ENCODE measurements at places on chromosomes 1 and 21. TPM values are rescaled to one million over a fixed set of nuclear protein-coding genes. Genes with fewer than 3 reads are reported as not detected.

- DNase-seq: no peak
Observed at GRCh38 chr21:31553926-31554325, 105.6 kb upstream of the SOD1 start.

- no peak for DNase-seq
Observed at GRCh38 chr1:53693773-53694717, 44.9 kb downstream of the GLIS1 start.

Gene SLAMF1
- polyA plus RNA-seq: 0.09 TPM

Gene LORICRIN
- not detected for polyA plus RNA-seq

DNA sequence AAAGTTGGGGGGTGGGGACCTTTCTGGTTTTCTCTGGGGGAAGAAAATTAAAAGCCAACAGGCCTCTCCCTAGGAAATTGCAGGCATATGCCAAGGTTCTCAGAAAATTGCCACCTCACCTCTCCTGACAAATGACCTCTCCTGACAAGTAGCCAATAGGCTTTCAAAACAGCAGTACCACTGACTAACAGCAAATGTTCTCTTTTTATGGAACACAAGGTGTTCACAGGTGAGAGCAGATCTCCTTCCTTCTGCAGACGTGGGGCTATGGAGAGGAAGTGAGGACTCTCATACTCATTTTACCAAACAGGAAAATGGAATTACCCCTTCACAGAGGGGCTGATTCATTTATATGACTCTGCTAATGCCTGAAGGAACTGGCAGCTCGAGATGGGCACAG, 32.7 kb upstream of the SUCO start:
- DNase-seq: no peak

- no peak for DNase-seq
Observed at GRCh38 chr21:44513389-44514217, 26.4 kb downstream of the KRTAP10-1 start.

GRCh38 chr1:48710318-48710717, 66.4 kb downstream of the BEND5 start:
- DNase-seq: no peak

Gene ANGPTL7
- 0.11 TPM for polyA plus RNA-seq
